ENCODE measurements at places on chromosomes 2 and 18. TPM values are rescaled to one million over a fixed set of nuclear protein-coding genes. Genes with fewer than 3 reads are reported as not detected.

GDF7 gene
- total RNA-seq: 0.33 TPM

ALK gene
- total RNA-seq: under 0.01 TPM

C2orf68 gene
- 16.9 TPM for total RNA-seq

RAB17 gene
- total RNA-seq: 0.26 TPM

MDH1 gene
- 159 TPM for total RNA-seq

MOCOS gene
- total RNA-seq: 9.0 TPM

ZSWIM2 gene
- under 0.01 TPM for total RNA-seq

SH3RF3 gene
- 10.1 TPM for total RNA-seq

EPAS1 gene
- total RNA-seq: 120 TPM

KLHL30 gene
- total RNA-seq: 1.2 TPM

HOXD13 gene
- not detected for total RNA-seq

CTIF gene
- 28.1 TPM for total RNA-seq

BIN1 gene
- total RNA-seq: 119 TPM

GATA6 gene
- total RNA-seq: 10.0 TPM

FBXO15 gene
- 0.83 TPM for total RNA-seq

KLF7 gene
- total RNA-seq: 12.9 TPM

IAH1 gene
- total RNA-seq: 84.7 TPM

KIF1A gene
- not detected for total RNA-seq

BCL11A gene
- under 0.01 TPM for total RNA-seq

RFTN2 gene
- total RNA-seq: 10.2 TPM

LRRC30 gene
- not detected for total RNA-seq

ARMC9 gene
- total RNA-seq: 60.4 TPM

HOXD10 gene
- not detected for total RNA-seq

IGFBP2 gene
- 36.3 TPM for total RNA-seq

AQP12B gene
- total RNA-seq: not detected

POTEJ gene
- not detected for total RNA-seq

TRIP12 gene
- total RNA-seq: 210 TPM

TEKT4 gene
- total RNA-seq: not detected

METTL8 gene
- 10.8 TPM for total RNA-seq

MAB21L4 gene
- total RNA-seq: not detected

CHRND gene
- total RNA-seq: not detected

SPIRE1 gene
- 28.8 TPM for total RNA-seq

PCARE gene
- total RNA-seq: under 0.01 TPM

CELF4 gene
- total RNA-seq: not detected

ALPI gene
- not detected for total RNA-seq

TMEM237 gene
- total RNA-seq: 23.8 TPM

CCDC141 gene
- 0.17 TPM for total RNA-seq

TMEM214 gene
- total RNA-seq: 22.6 TPM

CLIP4 gene
- total RNA-seq: 127 TPM

LRATD1 gene
- 0.51 TPM for total RNA-seq

IL36G gene
- not detected for total RNA-seq

CYP27C1 gene
- not detected for total RNA-seq

ST8SIA5 gene
- under 0.01 TPM for total RNA-seq

SCN7A gene
- total RNA-seq: 23.6 TPM

COLEC11 gene
- total RNA-seq: 0.83 TPM

POTEI gene
- not detected for total RNA-seq

LYPD6B gene
- not detected for total RNA-seq

NGEF gene
- total RNA-seq: under 0.01 TPM

TMEM178A gene
- 0.26 TPM for total RNA-seq

ELOA2 gene
- not detected for total RNA-seq

RASGRP3 gene
- 0.50 TPM for total RNA-seq

GLB1L gene
- total RNA-seq: 28.2 TPM

Data from fibroblast of lung (primary cell).